ENCODE measurements at places on chromosomes 11 and 22.
A peak's percentile ranks its signal among the peaks of the same experiment; 100 is the strongest.

DNA sequence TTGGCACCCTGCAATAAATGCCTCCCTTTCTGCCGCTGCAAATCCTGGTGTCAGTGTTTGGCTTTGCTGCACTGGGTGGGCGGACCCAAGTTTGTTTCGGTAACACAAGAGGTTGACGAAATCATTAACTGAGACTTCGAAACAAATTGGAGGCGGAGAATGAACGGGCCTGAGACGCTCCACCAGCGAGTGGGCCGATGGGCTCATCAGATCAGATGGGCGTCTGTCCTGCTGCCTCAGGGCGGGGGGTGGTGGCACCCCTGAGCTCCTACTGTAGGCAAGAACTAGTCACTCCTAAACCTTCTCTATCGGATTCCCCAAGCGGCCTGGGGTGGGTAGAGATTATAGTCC is 918 bp upstream of the CAPN5 start:
- no peak for DNase-seq

DNA sequence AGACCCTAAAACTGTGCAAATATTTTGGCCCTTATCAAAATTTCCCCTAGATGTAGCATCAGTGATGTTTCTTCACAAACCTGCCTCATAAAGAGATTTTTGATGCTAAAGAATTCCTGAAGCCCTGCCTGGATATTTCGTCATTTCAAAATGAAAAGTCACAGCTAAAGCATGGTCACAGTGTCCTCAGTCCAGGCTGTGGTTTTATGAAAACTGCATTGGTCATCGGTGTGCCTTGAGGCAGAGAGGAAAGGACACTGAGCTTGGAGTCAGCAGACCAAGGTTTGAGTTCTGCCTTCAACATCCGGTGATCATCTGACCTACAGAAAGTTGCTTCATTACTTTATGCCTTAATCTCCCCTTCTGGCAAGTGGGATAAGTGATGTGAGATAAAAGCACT is 34.8 kb upstream of the ALKBH3 start:
- no peak for DNase-seq

GRCh38 chr22:40204321-40205116 is 26.8 kb downstream of the TNRC6B start:
- no peak for DNase-seq

GRCh38 chr11:27358296-27358695 is 4.7 kb downstream of the CCDC34 start:
- DNase-seq, result no peak

DNA sequence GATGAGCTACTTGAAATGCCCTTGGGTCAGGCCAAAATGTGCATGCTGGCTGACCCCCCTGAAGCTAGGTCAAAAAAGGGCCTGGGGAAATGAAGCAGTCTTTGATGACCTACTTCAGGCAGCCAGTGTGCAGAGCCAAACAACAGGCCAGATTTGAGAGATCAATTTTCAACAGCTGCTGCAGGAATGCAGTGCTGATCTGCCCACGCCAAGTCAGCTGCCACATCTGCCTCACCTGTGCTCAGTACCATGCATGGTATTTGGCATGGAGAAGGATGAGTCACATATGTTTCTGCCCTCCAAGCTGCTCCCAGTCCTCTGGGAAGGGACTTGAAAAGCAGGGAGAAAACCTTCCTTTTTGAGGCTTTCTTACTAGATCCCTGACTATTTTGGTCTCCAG is 35.8 kb downstream of the MTNR1B start:
- no peak for DNase-seq

- DNase-seq, result peak; percentile 52
Measured at GRCh38 chr22:45263463-45264269, 21.1 kb upstream of the UPK3A start.

DNA sequence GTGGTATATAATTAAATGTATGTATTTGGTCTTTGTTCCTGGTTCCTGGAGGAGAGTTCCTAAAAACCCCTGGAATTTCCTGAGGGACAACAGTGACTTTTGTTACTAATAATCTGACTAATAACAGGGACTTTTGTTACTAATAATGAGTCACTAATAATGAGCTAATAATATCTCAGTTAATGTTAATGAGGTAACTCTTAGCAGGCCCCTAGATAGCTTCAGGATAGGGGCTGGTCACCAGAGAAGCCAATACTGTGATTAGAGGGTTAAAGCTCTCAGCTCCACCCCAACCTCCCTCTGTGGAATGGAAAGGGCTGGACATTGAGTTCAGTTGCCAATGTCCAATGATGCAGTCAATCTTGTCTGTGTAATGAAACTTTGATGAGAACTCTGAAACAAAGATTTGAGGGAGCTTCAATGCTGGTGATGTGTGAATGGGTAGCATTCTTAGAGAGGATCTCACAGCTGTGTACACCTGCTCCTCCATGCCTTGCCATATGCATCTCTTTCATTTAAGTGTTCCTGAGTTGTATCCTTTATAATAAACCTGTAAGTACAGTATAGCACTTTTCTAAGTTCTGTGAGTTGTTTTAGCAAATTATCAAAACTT is 1431.4 kb upstream of the TENM4 start:
- DNase-seq, result no peak

DNA sequence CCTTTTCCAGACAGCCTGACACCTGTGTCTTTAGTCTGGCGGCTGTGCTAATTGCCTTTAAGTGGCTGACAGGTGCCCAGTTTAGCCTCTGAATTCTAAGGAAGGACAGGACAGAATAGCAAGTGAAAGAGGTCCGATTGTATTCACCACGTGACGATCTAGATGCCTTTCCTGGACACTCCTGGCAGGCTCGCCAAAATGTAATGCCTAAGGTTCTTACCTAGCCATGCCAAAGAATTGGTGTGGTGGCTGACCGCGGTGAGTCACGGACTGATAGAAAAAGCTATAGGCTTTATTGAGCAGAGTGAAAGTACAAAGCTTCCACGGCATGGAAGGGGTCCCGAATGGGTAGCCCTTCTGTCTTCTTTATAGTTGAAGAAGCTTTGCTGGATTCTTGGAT is 26.7 kb downstream of the ANKRD42 start:
- no peak for DNase-seq

DNA sequence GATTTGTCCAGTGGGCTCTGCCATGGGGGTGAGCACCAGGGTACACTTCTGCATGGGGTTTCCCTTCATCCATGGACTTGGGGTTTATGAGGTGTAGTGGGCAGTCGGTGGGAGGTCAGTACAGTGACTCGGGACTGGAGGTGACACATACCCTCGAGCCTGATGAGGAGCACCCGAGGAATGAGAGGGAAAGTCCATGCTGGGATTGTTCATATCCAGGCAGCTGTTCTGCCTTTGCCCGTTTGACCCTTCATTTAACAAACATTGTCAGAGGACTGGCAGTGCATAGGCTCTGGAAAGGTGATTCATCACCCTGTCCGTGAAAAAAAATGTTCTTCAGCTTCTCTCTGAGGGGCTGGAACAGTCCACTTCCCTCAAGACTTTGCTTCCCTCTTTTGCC is 2.7 kb downstream of the NAV2 start:
- DNase-seq, result peak; percentile 40

GRCh38 chr22:20206709-20207215 is 55.9 kb upstream of the CCDC188 start:
- no peak for DNase-seq

GRCh38 chr11:36729825-36730224 is 131.8 kb upstream of the RAG2 start:
- no peak for DNase-seq

GRCh38 chr22:48894804-48895250 is 932.8 kb downstream of the BRD1 start:
- DNase-seq, result no peak

GRCh38 chr11:46120346-46121300 is 631 bp downstream of the PHF21A start:
- DNase-seq, result peak; percentile 91

DNA sequence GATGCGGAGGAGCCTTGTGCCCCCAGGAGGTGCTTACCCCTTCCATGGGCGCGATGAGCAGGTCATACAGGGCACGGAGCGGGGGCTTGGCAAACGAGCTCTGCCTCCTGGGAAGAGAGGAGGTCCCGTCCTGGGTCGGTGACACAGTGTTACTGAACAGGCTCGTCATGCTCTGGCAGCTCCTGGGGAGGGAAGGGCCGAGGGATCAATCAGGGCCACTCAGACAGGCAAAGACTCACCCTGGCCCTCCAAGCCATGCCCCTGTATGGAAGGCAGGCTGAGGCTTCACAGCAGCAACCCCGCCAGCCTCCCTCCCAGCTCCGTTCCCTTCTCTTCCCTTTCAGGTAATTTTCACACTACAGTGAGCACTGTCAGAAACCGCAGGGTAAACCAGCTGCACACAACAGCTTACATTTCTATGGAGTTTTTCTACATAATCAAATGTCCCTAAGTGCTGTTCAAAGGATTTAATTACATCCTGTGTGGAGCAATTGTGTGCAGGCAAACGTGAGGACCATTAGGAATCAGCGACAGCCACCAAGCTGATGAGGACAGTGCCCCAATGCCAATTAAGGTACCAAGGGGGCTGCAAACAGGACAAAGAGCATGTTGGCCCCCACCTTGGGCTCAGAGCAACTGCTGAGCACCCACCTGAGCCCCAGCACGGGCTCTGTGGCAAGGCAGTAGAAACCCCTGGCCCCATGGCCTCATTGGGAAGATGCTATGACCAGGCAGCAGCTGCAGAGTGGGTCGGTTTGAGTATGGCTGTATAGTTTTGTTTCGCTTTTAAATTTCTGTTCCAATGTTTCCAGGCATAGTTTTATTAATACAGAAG is 95.4 kb upstream of the PITPNB start:
- no peak for DNase-seq

GRCh38 chr11:85801527-85801926 is 9.4 kb downstream of the SYTL2 start:
- no peak for DNase-seq

DNA sequence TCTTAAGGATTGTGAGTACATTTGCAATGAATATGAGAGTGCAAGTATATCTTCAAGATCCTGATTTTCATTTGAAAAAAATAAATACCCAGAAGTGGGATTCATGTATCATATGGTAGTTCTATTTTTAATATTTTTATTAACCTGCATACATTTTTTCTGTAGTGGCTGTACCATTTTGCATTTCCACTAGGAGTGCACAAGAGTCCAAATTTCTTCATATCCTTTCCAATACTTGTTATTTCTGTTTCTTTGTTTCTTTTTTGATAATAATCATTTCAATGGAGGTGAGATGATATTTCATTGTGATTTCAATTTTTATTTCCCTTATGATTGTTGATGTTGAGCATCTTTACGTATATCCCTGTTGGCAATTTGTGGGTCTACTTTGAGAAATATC is 759.8 kb upstream of the CNTN5 start:
- DNase-seq, result no peak

DNA sequence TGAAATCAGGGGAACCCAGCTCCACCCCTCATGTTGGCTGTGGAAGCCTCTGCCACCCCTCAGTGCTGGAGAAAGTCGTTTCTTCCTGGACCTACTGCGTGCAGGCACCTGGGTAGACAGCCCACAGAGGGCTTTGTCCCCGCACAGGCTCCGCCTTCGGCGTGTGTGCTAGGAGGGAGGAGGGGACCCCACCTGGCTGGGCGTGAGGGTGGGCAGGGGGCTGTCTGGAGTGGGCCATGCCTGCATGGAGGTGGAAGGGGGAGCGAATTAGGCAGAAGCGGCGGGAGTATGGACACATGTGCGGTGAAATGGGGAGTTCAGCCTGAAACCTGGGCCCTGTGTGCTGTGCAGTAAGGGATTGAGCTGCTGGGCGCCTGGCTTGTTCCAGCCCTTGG is 49.3 kb downstream of the FBLN1 start:
- DNase-seq, result no peak

DNA sequence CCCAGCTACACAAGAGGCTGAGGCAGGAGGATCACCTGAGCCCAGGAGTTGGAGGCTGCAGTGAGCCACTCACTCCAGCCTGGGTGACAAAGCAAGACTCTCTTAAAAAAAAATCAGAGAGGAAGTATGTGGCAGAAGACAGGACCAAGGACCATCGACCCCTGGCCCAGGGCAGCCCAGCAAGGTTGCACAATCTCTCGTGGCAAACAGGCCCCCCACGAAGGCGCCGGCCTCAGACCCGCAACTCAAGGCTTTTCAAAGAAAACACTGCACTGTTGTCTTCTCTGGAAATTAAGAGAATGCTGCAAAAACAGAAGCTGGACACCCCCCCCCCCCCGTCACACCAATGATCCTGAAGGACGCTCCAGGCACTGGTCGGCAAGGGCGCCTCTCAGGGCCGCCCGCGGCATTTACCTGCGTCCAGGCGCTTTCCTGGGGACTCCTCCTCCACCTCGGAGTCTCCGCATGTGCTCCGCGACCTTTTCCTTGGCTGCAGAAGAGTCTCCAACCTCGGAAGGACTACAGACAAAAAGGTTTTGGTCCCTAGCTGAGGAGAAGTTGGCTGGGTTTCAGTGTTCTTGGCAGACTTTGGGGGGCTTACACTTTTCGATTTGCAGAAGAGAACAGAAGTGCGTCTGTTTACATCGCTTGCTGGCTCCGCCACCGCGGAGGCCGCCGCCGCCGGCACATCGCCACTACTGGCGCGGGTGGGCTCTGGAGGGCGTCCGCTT is 40.5 kb downstream of the BRD1 start:
- no peak for DNase-seq

DNA sequence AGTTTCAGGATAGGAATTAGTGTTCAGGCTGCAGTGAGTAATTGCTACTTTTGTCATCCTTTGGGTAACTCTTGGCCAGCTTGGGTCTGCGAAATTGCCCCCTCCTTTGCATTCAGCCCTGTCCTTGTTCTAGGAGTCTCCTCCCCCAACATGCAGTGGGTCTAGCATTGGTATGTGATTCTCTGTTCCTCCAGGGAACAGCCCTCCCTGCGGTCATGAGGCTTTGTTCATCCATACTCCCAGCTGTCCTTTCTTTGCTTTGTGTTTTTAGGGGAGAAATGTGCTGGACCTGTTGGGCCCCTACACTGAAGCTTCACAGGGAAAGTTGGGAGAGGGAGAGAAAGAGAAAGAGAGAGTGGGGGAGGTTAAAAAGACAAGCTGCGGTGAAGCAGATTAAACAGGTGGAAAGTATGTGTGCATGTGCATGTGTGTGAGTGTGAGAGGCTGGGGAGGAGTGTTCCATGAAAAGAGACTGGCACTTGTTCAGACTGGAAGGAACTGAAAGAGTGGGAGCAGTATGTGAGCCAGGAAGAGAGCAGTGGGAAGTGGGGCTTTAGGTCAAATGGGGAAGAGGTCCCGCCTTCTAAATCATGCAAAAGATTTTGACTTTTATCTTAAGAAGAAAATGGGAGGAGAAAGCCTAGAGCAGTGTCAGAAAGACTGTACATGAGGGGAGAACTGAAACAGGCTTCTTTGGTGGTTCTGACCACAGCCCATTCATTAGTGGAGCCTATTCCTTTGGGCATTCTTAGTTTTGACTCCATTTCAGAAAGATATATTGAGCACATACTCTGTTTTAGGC is 17.9 kb upstream of the SESN3 start:
- DNase-seq, result no peak

DNA sequence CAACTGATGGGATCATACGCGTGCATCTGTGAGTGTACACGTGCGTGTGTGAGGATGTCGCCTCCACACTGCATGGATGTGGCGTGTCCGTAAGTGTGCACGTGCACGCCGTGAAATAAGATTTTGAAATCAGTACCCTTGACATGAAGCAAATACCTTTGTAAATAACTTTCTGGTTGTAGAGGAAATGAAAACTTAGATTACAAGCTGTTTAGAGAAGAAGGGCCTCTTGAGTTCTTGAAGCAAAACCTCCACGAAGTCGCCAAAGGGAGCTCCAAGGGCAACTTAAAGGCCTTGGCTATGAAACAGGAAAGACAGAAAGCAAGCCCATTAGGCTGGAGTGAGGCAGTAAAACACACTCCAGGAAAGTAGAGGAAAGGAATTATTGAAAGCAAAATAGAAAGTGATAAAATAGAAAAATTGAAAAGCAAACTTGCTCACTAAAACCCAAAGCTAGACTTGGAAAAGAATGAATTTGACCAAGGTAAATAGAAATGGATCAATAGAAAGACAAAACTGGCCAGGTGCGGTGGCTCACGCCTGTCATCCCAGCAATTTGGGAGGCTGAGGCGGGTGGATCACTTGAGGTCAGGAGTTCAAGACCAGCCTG is 29.7 kb upstream of the TOLLIP start:
- no peak for DNase-seq

Data from SW 1271 (cell line).